Activated B cell treated with CpG ODN at 0.5 μM for 24 hours (primary cell): ENCODE measurements at places on chromosomes 7 and 10. TPM values are rescaled to one million over a fixed set of nuclear protein-coding genes. Genes with fewer than 3 reads are reported as not detected.

The CYTH3 gene
- total RNA-seq = 2.6 and 3.6 TPM in 2 replicates

DNA sequence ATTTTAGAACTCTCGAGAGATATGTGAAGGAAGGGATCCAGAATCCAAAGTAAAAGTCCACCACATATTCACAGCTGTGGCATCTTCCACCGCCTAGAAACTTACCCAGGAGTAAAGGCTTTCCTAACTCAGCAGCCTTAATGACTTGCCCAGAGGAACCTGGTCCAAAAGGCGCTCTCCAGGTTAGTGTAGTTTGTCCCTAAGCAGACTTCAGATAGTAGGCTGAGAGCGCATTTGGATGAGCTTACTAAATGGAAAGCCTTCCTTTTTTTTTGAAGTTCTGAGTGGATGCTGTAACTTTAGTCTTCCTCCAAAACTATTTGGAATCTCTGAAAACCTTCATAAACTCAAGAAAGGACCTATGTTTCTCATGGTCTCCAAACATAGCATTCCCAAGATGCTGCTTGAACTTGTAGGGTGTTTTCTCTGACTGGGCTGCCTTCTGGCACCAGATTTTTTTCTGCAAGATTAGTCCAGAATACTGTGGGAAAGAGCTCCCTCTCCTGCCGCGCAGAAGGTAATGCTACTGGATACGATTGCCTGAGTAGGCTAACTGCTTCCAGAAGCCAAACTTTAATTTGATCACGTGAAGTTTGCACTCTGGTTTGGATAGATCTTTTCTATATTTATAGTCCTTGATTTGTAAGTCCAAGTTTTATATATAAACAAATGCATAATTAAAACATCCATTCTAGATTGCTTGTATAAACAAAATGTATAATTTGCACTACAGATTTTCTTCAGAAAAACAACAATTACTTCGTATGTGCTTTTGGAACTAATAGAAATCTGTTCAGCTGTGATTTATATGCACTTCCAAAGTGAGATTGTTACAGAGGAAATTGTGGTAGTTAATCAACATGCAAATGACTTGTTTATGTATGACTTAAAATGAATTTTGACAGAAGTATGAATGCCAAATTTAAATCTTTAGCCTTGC, 19.6 kb upstream of the GPR37 start:
- DNase-seq = no peak
- H3K4me1 ChIP-seq = no peaks in the 10 kb centered on the region
- no peak overlapping the region for H3K4me3 ChIP-seq
- no peaks in the 10 kb centered on the region for H3K27me3 ChIP-seq

GRCh38 chr10:75049316-75050148, 61.9 kb upstream of the SAMD8 start:
- H3K4me3 ChIP-seq = no peak overlapping the region
- H3K4me1 ChIP-seq = no peaks in the 10 kb centered on the region
- DNase-seq = no peak
- H3K27ac ChIP-seq = no peak overlapping the region

DNA sequence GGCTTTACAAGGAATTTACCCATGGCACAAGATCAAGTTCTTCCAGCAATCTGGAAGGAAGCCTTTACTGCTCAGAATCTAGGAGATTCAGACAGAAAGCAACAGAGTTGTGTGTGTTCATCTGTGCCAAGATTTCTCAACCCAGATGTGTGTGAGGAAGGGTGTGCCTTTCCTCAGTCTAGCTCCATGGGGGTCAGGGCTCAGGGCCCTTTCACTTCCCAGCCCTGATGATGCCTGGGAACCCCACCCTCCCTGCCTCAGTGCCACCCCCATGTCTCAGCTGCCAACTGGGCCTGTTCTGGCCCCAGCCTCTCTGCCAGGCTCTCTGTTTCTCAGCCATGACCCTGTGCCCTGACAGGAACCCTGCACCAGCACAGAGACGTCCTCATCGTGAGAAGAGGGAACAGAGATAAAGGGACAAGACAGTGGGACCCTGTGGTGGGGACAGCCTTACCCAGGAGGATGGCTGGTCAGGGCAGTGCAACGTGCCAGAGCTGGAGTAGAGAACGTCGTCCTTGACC, 102.0 kb downstream of the VIPR2 start:
- H3K4me3 ChIP-seq = no peak overlapping the region
- DNase-seq = no peak

- H3K27ac ChIP-seq = no peak overlapping the region
- DNase-seq = no peak
- H3K4me1 ChIP-seq = no peaks in the 10 kb centered on the region
- no peaks in the 10 kb centered on the region for H3K36me3 ChIP-seq
These were observed 704.9 kb upstream of the LRRN3 start for GRCh38 chr7:110386006-110386405.

GRCh38 chr7:143884969-143885559, 16.9 kb downstream of the TCAF1 start:
- H3K4me3 ChIP-seq = peak overlapping the region; percentile 52
- DNase-seq = no peak

DNA sequence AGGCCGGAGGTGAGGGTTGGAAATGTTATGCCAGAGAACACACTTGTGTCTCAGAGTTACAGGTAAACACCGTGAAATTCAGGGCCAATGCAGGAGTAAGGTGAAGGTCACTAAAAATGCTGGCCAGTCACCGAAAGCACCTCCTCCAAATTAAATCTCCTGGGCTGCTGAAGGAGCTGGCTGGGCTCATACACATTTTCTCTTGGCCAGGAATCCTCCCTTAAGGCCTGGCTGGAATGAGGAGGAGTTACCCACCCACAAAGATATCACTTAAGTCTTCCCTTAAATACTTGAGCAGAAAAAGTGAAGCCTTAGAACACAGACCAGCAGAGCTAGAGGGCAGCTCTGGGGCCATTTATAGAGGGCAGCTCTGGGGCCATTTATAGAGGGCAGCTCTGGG, 46.3 kb downstream of the HTRA1 start:
- H3K27ac ChIP-seq = no peak overlapping the region
- no peaks in the 10 kb centered on the region for H3K36me3 ChIP-seq
- DNase-seq = no peak
- no peak overlapping the region for H3K4me3 ChIP-seq
- H3K4me1 ChIP-seq = no peaks in the 10 kb centered on the region

The KLF14 gene
- total RNA-seq = 0.10 TPM in 1 of 2 replicates, not detected in the other
